ENCODE measurements at places on chromosomes 3 and 15.

GRCh38 chr3:171825222-171825828 lies 15.0 kb upstream of the PLD1 start:
- DNase-seq: no peak

GRCh38 chr3:104547031-104547430 lies 819.7 kb upstream of the ALCAM start:
- DNase-seq: no peak

DNA sequence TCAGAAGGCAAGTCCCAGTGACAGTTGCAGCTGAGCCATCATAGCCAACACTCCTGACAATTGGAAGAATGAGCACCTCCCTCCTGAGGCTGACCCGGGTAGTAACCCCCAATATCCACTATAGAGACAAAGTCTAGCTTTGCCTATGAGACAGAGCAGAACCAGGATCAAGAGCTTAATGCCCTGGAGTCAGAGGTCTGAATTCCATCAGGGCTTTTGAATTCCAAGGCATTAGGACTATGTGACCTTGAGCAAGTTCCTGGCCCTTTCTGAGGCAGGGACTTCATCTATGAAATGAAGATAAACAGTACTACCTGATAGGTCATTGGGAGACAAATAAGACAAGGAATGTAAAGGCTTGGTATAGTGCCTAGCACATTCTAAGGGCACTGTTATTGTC lies 3.1 kb upstream of the INAFM2 start:
- no peak for DNase-seq

- no peak for DNase-seq
These were observed 5.6 kb upstream of the ZNF80 start for GRCh38 chr3:114242947-114243346.

GRCh38 chr15:75107516-75107907 lies 84.1 kb downstream of the PPCDC start:
- DNase-seq: no peak

DNA sequence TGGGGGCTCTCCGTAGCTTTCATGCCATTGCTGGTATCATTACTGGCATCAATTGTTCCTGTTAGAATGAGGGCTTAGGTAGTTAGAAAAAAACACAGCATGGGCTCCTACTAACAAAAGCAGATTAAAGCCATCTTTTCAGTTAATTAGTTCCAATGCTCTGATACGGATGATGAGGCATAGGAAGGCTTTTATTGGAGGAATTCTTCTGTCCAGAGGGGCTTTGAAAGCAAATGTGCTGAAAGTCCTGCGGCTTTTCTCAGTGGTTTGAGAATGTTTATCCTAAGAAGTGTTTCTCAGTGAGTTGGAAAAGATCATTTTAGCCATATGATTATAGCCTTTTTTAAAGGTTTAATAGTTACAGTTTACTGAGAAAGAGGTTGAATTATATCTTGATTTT lies 198.5 kb downstream of the THSD4 start:
- DNase-seq: no peak

DNA sequence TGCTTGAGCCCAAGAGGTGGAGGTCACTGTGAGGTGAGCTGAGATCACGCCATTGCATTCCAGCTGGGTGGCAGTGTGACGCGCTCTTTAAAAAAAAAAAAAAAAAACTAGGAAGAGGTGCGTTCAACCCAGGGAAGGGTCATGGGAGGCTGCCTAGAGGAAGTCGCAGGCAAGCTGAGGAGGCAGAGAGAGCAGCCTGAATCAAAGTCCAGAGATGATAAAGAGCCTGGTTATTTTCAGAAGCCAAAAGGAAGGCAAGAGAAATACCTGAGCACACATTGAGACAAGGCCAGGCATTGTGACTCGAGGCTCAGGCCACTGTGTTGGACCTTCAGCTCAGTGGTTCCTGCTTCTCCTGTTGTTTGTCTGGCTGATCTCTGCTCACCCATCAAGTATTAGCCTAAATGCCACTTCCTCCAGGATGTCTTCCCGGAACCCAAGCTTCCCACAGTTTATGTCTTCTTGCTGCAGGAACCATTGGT lies 16.1 kb upstream of the GCNT3 start:
- DNase-seq: no peak

DNA sequence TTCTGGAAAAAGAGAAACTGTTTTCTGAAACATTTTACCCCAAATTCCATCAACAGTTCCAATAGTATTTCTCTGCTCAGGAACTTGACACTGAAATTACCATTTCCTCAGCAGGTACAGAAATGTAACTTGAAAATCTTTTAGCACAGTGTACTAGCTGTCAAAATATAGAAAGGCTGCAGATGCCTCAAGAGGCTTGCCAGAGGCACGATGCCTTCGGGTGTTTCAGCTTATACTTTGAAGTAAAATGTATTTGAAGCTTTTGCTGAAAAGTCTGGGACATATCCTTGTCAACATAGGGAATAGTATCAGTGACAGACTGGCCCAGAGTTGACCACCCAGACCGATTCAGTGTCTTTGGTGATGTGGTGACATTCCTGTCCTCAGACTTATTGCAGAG lies 154.4 kb upstream of the CHRM5 start:
- no peak for DNase-seq

- DNase-seq: no peak
These were observed 472.7 kb upstream of the NR2F2 start for GRCh38 chr15:95857758-95858157.

- DNase-seq: no peak
These were observed 13.7 kb upstream of the SEMA3B start for GRCh38 chr3:50255251-50255615.
